ENCODE measurements at places on chromosomes 5 and 9. TPM values are rescaled to one million over a fixed set of nuclear protein-coding genes. Genes with fewer than 3 reads are reported as not detected.
A peak's percentile ranks its signal among the peaks of the same experiment; 100 is the strongest.

DNA sequence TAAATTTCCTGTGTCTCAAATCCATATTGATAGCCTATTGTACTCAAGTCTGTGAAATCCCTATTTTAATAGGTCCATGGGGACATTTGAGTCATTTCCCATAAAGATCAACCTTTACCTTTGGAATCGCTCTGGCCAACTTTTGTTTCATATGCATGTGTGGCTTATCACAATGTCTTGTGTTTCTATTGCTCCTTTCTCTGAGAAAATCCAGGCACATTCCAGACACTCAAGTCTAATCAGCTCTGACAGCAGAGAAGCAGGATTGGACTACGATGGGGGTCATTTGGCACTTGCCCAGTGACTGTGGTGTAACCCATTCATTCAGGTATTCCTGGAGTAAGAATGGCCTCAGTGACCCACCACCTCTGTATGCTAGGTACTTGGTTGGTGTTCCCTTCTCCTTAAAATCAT, 48.4 kb downstream of the ACTBL2 start:
- DNase-seq: no peak
- H3K4me1 ChIP-seq: no peaks in the 10 kb centered on the region
- no peaks in the 10 kb centered on the region for H3K27me3 ChIP-seq
- no peak overlapping the region for H3K4me3 ChIP-seq
- H3K36me3 ChIP-seq: no peaks in the 10 kb centered on the region

DNA sequence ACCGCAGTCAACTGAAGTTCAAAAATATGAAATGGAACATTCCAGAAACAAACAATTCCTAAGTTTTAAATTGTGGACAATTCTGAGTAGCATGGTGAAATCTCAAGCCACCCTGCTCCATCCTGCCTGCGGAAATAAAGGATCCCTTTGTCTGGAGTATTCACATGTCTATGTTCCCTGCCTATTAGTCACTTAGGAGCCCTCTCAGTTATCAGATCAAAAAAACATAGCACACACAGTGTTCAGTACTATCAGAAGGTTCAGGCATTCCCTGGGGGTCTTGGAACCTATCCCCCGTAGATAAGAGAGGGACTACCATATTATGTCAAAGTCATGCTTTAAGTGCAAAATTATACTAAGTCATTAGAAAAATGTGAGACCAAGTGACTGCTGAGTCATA, 300.8 kb downstream of the SEMA5A start:
- no peaks in the 10 kb centered on the region for H3K27me3 ChIP-seq
- no peaks in the 10 kb centered on the region for H3K4me1 ChIP-seq
- DNase-seq: no peak
- H3K36me3 ChIP-seq: no peaks in the 10 kb centered on the region
- no peak overlapping the region for H3K27ac ChIP-seq

The SLC26A2 gene
- 19.4 TPM for total RNA-seq

- no peak for DNase-seq
- peak overlapping the region; percentile 96 for H3K27ac ChIP-seq
- H3K36me3 ChIP-seq: no peaks in the 10 kb centered on the region
- peak overlapping the region; percentile 86 for H3K4me3 ChIP-seq
- H3K27me3 ChIP-seq: no peaks in the 10 kb centered on the region
These were observed 1.3 kb downstream of the ARSB start for GRCh38 chr5:78983601-78984438.

- no peaks in the 10 kb centered on the region for H3K36me3 ChIP-seq
- peak within 1 kb of the TSS; percentile 38 for H3K27ac ChIP-seq
- no peaks in the 10 kb centered on the region for H3K27me3 ChIP-seq
- no peak within 1 kb of the TSS for H3K4me3 ChIP-seq
These were observed at the start of gene SH3TC2 for GRCh38 chr5:149063017-149063687. TSS of gene SH3TC2 (minus strand) at chr5:149063062. CDS start at chr5:149063022, 40 bp downstream.

DNA sequence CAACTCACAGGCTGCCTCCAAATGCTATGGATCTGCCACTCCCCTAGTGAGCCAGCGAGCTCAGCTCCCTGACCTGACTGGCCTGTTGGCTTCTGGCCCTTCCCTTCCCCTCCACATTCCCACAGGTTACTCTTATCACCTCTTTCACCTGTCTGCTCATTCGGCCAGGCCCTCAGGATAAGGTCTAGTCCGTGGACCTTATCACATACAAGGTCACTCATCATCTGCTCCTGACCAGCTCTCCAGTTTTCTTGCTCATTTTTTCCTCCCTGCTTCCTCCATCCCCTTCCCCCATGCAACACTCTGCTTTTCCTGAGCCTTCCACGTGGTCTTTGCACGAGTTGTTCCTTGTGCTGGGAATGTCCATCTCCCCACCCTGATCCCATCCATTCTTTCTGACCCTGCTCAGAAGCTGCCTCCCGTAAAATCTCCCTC, 25.9 kb upstream of the NDST1 start:
- no peaks in the 10 kb centered on the region for H3K27me3 ChIP-seq
- no peaks in the 10 kb centered on the region for H3K36me3 ChIP-seq
- H3K27ac ChIP-seq: no peak overlapping the region
- no peaks in the 10 kb centered on the region for H3K4me1 ChIP-seq
- no peak for DNase-seq
- no peak overlapping the region for H3K4me3 ChIP-seq

GRCh38 chr5:180080486-180081280, 9.1 kb upstream of the RNF130 start:
- no peak overlapping the region for H3K27ac ChIP-seq
- H3K27me3 ChIP-seq: no peaks in the 10 kb centered on the region
- peaks cover 6% of the 10 kb centered on the region for H3K4me1 ChIP-seq
- no peak overlapping the region for H3K4me3 ChIP-seq
- DNase-seq: no peak

GRCh38 chr5:157578079-157578780, 2.7 kb upstream of the ADAM19 start:
- no peak for DNase-seq
- no peak overlapping the region for H3K27ac ChIP-seq
- no peak overlapping the region for H3K4me3 ChIP-seq
- no peaks in the 10 kb centered on the region for H3K4me1 ChIP-seq
- H3K36me3 ChIP-seq: no peaks in the 10 kb centered on the region

Data from prostate gland (tissue), 2 donors.